Stimulated activated CD4-positive, alpha-beta T cell treated with anti-CD3 and anti-CD28 coated beads, Interleukin-2, amount 100 ng/mL, for 24 hours (primary cell): ENCODE measurements at places on chromosomes 5 and 9.

GRCh38 chr5:150341331-150341730 is 16.2 kb upstream of the TCOF1 start:
- no peak for DNase-seq

DNA sequence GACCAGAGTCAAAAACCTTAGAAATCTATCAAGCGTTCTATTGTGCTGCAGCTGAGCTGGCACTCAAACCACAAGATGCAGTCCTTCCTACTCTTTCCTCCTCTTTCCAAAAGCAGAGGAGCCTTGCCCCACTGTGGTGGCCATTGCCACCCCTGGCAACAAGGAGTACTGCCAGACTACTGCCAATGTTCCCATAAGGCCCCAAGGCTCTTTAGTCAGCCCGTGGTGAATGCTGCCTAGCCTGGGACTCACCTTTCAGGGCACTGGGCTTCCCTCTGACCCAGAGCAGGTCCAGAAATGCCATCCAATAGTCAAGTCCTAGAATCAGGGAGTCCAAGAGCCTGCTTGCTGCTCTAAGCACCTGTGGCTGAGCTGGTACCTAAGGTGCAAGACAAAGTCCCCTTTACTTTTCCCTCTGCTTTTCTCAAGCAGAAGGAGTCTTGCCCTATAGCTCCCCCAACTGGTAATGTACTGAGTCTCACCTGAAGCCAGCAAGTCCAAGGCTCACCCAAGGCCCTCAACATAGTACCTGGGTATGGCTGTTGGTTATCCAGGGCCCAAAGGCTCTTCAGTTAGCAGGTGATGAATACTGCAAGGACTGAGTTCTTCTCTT is 219.4 kb downstream of the ATPSCKMT start:
- DNase-seq, result no peak

- DNase-seq, result no peak
These were observed 19.2 kb downstream of the SLC22A4 start for GRCh38 chr5:132313366-132313765.

DNA sequence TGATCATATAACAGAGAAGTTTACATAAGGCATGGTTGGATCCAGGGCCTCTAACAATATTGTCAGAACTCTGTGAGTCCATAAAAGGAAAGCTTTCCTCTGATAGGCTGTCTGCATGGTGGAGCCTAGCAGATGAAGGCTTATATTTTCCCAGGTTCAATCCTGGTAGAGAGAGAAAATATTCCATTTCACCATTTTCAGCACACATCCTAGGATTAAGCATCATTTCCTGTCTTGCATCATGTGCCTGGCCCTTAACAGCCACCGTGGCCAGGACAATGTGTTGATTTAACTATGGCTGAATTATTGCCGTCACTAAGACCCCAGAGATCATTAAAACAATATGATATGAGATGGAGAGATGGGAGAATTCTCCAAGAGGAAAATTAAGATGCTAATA is 90.9 kb upstream of the GRIA1 start:
- no peak for DNase-seq

DNA sequence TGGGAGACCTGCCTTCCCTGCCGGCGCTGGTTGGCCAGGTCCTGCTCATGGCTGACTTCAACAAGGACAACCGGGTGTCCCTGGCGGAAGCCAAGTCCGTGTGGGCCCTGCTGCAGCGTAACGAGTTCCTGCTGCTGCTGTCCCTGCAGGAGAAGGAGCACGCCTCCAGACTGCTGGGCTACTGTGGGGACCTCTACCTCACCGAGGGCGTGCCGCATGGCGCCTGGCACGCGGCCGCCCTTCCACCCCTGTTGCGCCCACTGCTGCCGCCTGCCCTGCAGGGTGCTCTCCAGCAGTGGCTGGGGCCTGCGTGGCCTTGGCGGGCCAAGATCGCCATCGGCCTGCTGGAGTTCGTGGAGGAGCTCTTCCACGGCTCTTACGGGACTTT is 10.6 kb downstream of the DIPK1B start:
- DNase-seq, result peak; percentile 36
